GM12865 (cell line): ENCODE measurements at places on chromosomes 6 and 20.

- DNase-seq, result no peak
Measured at GRCh38 chr6:25193460-25194171, 85.6 kb upstream of the CARMIL1 start.

DNA sequence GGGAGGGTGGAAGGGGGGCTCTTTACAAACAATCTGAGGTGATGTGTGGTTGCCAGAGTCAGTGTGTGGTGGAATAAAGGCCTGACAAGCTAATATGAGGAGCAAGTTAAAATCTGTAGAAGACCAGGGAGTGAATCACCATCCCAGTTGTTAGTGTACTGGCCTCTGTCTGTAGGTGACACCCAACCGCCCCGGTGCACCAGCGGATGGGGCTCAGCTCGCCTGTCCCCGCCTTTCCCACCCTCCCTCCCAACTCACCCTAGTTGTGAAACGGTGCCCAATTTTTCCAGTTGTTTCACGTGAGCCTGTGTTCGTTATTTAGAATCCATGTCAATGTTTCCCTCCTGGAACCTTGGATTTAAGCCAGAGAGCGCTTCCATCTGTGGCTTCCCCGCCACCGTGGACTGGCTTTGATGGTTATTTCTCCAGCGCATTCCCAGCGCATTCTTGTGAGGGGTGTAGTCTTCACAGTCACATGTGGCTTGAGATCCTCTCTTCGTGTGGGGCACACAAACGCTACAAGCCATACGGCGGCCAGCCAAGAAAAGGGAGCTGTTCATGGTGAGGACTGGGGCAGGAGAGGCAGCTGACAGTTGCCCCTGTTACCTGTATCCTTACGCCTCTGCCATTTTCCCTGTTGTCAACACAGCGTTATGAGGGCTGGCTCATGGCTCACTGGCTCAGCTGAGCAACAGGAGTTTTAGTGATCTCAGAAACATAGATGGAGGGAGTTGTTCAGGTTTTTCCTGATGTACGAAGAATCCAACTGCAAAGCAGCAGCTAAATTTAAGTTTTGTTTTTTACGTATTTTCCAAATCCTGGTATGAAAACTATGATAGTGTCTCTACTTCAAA is 137.6 kb downstream of the ZDHHC14 start:
- DNase-seq, result no peak

DNA sequence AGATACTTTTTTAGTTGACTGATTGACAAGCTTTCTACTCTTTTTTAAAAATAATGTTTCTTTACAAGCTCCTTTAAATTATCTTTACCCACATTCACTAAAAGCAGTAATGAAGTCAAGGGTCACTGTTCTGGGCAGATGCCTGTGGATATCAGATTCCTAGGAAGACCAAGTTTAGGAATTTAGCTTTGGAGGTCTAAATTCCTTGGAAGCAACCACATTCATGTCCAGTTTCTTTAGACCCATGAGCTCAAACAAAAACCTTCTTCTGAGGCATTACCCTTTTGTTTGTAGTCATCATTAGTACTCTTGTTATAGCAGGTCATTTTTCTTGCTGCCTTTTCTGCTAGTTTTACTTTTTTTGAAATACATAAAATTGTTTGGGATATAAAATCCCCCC is 462.9 kb upstream of the JAG1 start:
- no peak for DNase-seq

DNA sequence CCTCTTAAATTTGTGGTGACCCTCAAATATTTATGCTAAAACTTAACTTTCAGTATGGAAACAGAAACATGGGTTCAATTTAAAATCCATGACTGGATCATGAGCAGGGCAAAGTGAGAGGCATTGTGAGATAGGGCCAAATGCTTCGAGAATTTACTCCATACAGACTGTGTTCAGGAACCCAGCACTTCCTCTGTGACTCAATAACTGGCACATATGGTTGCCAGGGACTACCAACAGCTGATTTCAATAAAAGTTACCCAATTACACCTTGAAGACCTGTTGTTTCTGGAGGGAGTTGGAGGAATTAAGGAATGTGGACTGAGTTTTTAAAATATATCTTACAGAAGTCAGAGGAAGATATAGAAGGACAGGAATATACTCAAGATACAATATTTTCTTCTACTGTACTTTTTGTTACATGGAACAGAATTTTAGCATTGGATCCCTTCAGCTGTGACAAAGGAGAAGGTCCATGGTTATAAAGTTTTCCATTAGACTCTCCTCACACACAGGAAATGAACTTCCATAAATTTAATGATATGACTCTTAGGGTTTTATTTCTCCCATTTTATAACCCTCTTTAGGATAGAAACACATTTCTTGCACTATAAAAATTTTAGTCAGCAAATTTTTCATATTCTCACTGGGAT is 258.5 kb downstream of the KHDC1L start:
- no peak for DNase-seq
